ENCODE measurements at places on chromosomes 12 and 14. TPM values are rescaled to one million over a fixed set of nuclear protein-coding genes. Genes with fewer than 3 reads are reported as not detected.

The KLRG1 gene
- 4.2 TPM for total RNA-seq

The LMO3 gene
- not detected for total RNA-seq

The LHX5 gene
- total RNA-seq, result not detected

The R3HDM2 gene
- total RNA-seq, result 27.5 TPM

The EXD2 gene
- total RNA-seq, result 13.0 TPM

The IKZF4 gene
- 1.9 TPM for total RNA-seq

The CCDC197 gene
- total RNA-seq, result not detected

The TMCC3 gene
- 0.10 TPM for total RNA-seq

The VRTN gene
- 0.03 TPM for total RNA-seq

The INHBE gene
- not detected for total RNA-seq

The RIN3 gene
- total RNA-seq, result 0.12 TPM

The DIO3 gene
- not detected for total RNA-seq

The TAS2R31 gene
- total RNA-seq, result 0.37 TPM

The OR4L1 gene
- total RNA-seq, result not detected

The DYRK2 gene
- total RNA-seq, result 54.9 TPM

The FAM186B gene
- total RNA-seq, result 0.64 TPM

The GDF3 gene
- not detected for total RNA-seq

The KLRC3 gene
- not detected for total RNA-seq

The RERGL gene
- total RNA-seq, result not detected

The LRIG3 gene
- total RNA-seq, result 16.5 TPM

The HOXC6 gene
- total RNA-seq, result 0.68 TPM

The PTPRR gene
- 31.0 TPM for total RNA-seq

The PLBD1 gene
- 66.6 TPM for total RNA-seq

The TAS2R9 gene
- not detected for total RNA-seq

The HOXC12 gene
- total RNA-seq, result not detected

The MYF6 gene
- not detected for total RNA-seq

All from Caki2 (cell line).